Activated CD8-positive, alpha-beta memory T cell treated with anti-CD3 and anti-CD28 coated beads for 1 hour (primary cell): ENCODE measurements at places on chromosomes 16 and 17.

DNA sequence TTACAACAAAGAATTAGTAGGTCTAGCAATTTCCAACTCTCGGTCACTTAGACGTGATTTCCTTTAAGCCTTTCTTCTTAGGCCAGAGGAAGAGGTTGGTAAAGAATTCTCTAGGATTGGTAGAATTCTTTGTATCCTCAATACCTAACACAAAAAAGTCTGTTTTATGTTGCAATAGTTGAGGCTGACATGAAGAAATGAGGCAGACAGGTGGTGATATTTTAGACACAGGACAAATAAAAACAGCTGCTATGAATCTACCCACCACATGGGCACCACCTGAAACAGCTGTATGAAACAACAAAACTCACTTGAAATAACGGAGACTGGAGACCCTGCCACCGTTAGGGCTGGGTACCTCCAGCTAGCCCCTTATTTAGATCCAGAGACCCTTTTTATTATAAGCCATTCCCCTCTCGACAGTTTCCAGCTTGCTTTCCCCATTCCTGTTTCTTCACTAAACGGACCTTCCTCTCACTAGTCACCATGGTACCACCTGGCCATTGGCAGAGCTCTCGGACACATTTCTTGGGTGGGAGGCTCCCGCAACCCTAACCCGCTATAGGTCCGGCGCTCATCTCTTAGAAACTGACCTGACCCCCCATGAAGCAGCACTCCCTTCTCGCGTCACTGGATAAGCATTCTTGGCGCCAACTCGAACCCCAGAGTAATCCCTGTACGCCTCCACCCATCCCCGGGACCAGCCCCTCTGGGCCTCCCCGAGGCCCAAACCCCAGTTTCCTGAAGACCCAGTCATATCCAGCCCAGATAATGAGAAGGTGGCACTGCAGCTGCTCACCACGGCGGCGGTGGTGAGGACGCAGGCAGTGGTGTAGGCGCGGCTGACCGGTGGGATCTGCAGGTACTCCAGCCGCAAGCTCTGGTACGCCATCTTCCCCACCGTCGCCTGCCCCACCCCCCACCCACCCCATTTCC lies at the start of gene DERL2:
TSS of gene DERL2 (minus strand) at position 909 of the 936 bp plus-strand sequence. CDS start at position 892, 17 bp downstream.
- DNase-seq: no peak

GRCh38 chr17:80971704-80972304 lies 19.8 kb upstream of the CHMP6 start:
- DNase-seq: no peak

GRCh38 chr16:50050802-50051201 lies 15.0 kb upstream of the HEATR3 start:
- DNase-seq: no peak

- no peak for DNase-seq
Observed at GRCh38 chr16:31008149-31008548, 2.3 kb downstream of the STX1B start.

DNA sequence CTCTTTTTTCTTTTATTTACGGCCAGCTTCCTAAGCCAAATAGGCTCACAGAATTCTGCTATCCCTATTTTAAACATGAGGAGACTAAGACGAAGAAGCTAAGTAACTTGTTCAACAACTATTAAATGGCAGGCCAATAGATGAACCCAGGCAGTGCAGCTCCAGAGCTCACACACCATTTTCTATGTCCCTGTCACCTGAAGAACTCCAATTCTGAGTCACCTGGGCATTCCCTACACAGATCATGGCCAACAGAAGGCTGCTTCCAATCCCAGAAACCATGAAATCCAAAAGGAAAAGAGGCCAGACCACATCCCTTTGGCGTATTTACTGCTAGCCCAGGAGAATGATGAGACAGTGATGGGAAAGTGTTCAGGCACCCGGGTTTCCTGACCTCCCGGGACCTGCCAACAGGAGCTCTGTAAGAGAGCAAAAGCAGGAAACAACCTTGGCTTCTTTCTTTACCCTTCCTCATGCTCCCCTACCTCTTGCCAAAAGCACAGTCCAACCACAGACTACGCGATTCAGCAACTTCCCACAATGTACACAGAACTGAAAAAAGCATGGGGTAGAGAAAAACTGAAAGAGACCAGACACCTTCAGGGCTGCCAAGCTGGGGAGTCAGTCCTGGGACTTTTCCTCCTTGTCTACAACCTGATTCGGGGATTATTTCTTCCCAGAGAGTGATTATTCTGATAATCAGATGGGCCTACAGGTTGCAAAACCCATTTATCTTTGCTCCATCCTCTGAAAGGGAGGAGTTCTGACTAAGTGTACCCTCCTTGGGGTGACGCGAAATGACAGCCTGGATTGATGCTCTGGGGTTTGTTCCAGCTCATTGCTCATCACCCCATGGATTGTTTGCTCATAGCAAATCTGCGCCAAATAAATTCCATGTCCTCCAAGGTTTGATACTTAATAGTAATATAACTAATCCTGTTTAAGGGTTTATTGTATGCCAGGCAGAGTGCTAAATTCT lies 47.8 kb upstream of the HAS3 start:
- DNase-seq: no peak

- DNase-seq: no peak
Observed at GRCh38 chr17:3221850-3222249, 14.4 kb downstream of the OR1A1 start.

- DNase-seq: no peak
Observed at GRCh38 chr17:55484575-55484974, 26.7 kb downstream of the SMIM36 start.

- no peak for DNase-seq
Observed at GRCh38 chr16:8849411-8850011, 19.3 kb downstream of the CARHSP1 start.

GRCh38 chr16:14302399-14303181 lies 231.5 kb downstream of the MRTFB start:
- DNase-seq: no peak

- DNase-seq: no peak
Observed at GRCh38 chr17:78232859-78233173, 1.4 kb downstream of the TMEM235 start.

DNA sequence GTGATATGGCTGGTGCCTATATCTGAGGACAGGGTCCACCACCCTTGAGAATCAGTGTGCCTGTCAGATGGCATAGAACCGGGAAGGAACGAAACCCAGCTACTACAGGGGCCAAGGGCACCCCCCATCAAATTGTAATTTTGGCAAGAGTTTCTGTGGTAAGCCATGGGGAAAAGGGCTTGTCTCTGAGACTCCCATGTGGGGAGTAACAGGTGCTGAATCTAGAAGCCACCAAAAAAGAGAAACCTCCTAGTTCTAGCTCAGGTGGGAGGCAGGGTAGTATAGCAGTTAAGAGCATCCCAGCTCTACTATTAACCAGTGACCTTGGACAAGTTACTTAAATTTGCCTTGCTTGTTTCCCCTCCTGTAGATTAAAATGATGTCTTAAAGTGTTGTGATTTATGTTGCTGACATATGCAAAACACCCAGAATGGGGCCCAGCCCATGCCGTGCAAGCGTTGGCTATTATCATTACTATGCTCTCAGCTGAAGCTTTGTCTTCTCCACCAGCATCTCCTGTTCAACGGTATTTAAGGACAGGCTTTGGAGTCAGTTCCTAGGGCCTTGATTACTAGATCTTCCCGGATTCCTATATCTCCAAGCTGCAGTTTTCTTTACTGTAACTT lies 210.7 kb upstream of the NLRP1 start:
- DNase-seq: no peak
